Renal cortical epithelial cell (primary cell): ENCODE measurements at places on chromosomes 6 and 20. TPM values are rescaled to one million over a fixed set of nuclear protein-coding genes. Genes with fewer than 3 reads are reported as not detected.

SNAP25 gene
- total RNA-seq = 0.35 TPM in 1 of 2 replicates, not detected in the other

E2F3 gene
- 10.8 and 17.3 TPM in 2 replicates for total RNA-seq

C6orf58 gene
- 0.25 and 1.0 TPM in 2 replicates for total RNA-seq

STMND1 gene
- not detected in 2 replicates for total RNA-seq

BRPF3 gene
- 3.8 and 25.3 TPM in 2 replicates for total RNA-seq

POU5F1 gene
- total RNA-seq = 6.6 and 11.3 TPM in 2 replicates

GTF3C6 gene
- total RNA-seq = 55.4 and 68.1 TPM in 2 replicates

HS3ST5 gene
- total RNA-seq = not detected in 2 replicates

CD40 gene
- total RNA-seq = 38.6 and 89.6 TPM in 2 replicates

CST4 gene
- total RNA-seq = not detected in 2 replicates

DNA sequence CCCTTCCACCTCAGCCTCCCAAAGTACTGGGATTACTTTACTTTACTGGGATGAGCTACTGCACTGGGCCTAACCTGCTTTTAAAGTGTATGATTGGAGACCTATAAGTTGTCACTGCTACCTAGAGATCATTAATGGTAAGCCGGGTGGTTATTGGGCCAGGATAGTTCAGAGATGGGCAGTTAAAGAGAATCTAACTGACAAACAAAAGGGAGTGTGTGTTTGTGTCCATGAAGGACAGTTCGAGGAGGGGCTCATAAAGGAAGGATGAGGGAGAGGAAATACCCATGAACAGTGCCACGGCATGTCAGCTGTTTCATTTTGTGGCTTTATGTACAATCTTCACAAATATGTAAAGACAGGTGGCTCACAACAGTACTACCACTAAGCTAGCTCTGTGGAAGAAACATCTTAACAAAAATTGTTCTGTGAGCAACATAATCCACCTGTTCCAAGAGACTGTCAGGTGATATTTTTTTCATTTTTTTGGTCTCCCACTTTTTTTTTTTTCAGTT, 69.7 kb upstream of the FAM8A1 start:
- no peak for DNase-seq

GRCh38 chr6:116648156-116648555, 20.4 kb downstream of the ZUP1 start:
- DNase-seq = no peak

DNA sequence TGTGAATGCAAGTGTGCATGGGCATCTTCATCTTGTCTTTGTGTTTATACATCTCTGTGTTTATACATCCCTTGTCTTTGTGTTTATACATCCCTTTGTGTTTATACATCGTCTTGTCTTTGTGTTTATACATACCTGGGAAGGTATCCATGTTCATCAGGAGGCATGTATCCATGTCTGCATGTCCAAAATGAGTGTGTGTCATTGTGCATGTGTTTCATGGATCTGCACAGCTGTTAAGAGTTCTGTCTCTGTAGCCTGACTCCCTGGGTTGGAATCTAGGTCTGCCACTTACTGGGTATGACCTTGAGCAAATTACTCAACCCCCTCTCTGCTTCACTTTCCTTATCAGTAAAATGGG, 50.1 kb upstream of the SIRPA start:
- DNase-seq = no peak

DNA sequence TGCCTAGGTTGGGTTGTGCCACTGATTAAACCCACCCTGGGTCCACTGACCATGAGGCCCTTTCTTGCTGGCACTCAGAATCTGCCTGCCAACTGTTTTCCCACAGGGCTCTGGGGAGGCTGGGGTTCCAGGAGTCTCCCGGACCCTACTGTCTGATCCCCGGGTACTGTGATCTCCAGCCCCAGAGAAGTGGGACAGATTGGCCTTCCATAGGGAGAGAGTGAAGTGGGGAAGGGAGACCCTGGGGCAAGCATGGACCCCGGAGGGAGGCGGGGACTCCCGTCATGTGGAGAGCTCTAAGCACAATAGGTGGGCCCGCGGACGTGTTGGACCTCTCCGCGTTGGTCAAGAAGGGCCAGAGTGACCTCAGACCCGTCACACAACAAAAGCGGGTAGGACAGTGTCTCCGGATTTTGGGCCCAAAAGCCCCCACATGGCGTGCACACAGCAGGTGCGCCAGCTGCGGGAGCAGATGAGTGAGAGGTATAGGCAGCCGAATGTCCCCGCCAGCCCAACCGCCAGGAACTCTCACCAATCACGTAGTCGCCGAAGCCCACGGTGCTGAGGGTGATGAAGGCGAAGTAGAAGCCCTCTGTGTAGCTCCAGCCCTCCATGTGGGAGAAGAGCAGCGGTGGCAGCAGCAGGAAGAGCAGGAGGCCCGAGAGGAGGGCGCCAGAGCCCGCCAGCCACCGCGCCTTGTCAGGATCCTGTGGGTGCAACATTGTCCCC, 10.6 kb downstream of the KCNK17 start:
- no peak for DNase-seq

DNA sequence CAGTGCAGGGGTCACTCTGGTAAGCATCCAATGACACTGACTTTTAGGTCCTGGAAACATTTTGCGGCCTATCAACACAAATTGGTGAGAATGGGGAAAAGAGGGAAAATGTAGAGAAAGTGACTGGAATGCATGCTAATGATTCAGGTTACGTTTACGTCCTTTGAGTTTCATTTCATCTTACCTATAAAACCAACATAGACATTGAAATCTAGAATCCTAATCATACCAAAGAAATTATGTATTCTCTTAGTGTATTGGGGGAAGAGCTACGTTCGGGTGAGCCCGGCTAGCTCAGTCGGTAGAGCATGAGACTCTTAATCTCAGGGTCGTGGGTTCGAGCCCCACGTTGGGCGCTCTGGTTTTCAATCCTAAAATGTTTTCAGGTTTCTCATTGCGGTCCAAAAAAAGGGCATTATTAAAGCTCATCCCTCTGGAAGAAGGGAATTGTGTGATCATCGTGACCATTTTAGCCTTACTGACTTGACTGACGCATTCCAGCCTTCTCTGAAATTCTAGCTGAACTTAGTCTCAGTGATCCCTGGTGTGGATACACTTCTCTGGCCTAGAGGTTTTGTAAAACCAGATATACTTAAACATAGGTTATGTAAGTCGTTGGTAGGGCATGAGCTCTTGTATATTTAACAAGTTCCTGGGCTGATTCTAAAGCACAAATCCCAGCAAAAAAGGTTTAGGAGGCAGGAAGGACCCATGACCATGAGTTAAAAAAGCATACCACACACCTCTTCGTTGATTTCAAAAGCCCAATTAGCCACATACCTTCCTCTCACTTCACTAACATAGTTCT, 18.3 kb downstream of the HMGN4 start:
- no peak for DNase-seq

GRCh38 chr6:70028246-70028645, 161.9 kb downstream of the COL19A1 start:
- DNase-seq = no peak

DNA sequence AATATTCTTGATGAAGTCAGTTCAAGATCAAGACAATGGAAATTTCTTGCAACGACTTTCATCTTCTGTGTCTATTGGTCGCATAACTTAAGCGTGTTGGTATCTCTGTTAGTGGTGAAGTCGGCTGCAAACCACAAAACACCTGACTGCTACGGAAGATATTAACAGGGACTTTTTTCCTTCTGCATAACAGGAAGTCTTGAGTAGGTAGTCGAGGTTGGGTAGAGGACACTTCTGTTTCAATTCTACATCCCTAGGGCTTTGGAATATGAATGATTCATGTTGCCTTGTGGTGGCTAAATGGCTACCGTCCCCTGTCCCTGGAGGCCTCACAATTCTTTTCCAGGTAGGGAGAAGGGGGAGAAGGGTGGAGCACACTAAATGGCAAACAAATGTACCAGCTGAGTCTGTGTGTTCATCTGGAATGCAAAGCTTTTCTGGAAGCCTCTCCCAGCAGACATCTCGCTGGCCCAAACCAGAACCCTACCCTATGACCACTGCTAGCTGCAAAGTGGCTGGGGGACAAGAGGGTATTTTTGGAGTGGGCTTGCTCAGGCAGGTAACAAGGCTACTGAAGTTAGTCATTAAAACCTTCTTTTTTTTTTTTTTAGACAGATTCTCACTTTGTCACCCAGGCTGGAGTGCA, 34.6 kb upstream of the NKX2-2 start:
- no peak for DNase-seq

- DNase-seq = no peak
These were observed 105.4 kb downstream of the FYN start for GRCh38 chr6:111767752-111768430.

DNA sequence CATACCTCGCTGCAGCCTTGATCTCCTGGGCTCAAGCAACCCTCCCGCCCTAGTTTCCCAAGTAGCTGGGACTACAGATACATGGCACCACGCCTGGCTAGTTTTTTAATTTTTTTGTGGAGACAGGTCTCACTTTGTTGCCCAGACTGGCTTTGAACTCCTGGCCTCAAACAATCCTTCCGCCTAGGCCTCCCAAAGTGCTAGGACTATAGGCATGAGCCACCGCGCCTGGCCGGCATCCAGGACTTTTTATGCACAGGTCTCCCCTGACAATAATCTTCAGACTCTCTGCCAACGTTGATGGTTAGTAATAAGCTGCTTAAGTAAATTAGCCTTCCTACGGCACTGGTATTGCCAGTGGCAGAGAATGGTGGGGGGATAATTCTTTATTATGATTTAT, 110.5 kb upstream of the MTHFD1L start:
- DNase-seq = no peak

GRCh38 chr20:50607436-50607835, 83.9 kb downstream of the RIPOR3 start:
- DNase-seq = no peak

DNA sequence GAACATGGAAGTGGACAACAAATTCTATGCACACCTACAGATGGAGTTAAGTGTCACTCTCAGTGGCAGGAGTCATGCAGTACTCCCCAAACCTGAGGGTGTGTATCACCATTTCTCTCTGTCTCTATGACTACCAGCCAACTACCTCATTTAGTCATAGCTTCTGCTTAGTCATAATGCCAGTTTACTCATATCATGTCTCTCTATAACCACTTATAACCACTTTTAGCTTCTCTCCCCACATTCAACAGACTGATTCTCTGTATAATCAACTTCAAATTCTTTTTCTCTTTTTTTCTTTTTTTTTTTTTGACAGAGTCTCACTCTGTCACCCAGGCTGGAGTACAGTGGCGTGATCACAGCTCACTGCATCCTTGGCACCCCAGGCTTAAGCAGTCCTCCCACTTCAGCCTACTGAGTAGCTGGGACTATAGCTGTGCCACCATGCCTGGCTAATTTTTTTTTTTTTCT, 13.8 kb upstream of the GTF3C6 start:
- peak; percentile 96 for DNase-seq
